Activated T-cell treated with anti-CD3 and anti-CD28 coated beads for 24 hours (primary cell): ENCODE measurements at places on chromosomes 1 and 21.

DNA sequence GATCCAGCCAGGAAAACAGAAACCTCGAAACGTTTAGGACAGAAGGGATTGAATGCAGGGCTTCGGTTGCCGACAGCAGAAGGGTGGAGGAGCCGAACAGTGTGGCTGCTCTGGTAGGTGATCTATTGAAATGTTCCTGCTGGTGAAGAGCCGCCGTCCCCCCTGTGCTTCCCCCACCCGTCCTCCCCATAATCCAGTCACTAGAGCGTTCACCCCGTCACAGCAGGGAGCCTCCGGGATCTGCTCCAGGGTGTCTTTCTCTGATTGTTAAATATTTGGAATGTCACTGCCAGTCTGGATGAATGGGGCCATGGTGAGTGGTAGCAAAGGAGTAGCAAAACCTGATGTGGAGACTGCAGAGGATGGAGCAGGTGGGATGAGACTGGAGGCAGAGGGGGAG is 255.1 kb upstream of the CSF3R start:
- no peak for DNase-seq

DNA sequence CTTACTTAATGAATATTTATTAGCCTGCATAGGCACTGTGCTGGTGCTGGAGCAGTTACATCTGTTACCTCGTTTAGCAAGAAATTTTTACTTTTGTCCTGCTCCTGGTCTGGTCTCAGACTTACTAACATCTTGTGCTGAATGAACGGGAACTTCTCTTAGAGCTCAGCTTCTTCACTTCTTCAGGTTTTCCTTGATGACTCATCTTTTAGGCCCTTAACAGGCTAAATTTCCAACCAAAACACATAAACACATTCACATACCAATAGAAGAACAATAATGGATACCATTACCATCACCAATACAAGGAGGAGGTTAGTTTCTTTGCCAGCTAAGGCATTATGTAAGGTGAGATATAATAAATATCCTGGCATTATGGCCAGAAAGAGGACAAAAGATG is 68.9 kb downstream of the IFI44 start:
- no peak for DNase-seq

DNA sequence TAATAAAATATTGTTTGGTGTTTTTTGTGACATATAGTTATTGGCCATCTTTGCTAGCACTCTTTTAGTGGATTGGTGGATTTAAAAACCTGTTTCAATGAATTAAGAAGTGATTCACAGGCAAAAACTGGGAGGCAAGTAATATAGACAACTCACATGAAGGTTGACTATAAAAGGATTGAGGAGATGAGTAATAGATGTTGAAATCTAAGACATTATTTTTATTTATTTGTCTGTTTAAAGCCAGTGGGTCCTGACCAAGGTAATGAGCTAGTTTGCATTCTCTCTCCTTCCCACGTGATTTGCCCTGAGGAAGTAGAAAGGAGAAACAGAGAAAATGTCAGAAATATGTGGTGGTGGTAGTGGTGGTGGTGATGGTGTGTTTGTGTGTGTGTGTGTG is 351.5 kb upstream of the ZP4 start:
- DNase-seq: no peak

DNA sequence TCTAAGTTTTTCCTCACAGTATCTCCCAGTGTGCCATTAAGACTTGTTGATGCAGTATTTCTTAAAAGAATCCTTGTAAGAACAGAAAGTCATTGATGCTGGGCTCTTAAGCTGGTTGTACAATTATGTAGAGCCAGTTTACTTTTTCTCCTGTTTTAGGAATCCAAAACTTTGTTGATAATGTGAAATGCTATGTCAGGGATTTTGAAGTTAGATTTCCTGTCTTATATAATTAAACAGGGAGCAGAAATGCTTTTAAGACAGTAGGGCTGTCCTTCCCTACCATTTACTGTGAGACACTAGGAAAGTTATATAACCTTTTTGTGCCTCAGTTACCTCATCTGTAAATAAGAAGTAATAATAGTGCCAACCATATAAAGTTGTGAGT is 26.0 kb downstream of the CCDC18 start:
- DNase-seq: no peak

DNA sequence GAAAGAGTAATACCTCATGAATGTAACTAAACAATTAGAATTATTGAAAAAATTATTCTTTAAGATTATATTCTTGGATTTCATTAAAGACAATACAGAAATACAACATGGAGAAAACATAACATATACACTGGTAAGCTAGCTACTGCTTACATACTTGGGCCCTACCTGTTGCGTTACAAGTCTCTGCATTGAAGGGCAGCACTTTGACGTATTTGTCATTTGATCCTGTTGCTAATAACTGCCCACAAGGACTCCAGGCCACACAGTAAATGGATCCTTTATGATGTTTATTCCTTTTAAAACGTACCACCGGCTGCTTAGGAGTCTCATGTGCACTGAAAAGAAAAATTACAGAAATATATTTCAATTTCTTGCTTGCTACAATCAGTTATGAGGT is 19.8 kb upstream of the CLCC1 start:
- no peak for DNase-seq

DNA sequence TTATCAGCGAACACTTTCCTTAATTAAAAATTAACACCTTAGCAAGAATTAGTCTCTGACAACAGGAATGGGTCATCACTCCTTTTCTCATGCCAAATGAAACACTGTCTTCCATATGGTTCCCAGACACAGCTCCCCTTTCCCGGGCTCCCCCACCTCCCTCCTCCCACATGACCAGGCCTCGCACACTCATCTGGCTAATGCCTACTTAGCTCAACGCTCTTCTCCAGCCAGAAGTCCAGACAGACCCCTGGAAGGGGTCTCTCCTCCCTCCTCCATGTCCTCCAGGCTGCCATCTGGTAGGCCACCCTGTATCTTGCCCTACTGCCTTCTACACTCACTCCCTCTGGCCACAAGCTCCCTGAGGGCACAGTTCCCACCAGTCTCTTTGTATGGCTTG is 39.9 kb downstream of the KCNC4 start:
- DNase-seq: no peak

- DNase-seq: no peak
Observed at GRCh38 chr1:46244656-46245371, 2.7 kb upstream of the RAD54L start.

- DNase-seq: no peak
Observed at GRCh38 chr1:202023001-202023433, 12.6 kb downstream of the ELF3 start.

GRCh38 chr1:15178571-15179484 is 25.3 kb downstream of the TMEM51 start:
- no peak for DNase-seq

DNA sequence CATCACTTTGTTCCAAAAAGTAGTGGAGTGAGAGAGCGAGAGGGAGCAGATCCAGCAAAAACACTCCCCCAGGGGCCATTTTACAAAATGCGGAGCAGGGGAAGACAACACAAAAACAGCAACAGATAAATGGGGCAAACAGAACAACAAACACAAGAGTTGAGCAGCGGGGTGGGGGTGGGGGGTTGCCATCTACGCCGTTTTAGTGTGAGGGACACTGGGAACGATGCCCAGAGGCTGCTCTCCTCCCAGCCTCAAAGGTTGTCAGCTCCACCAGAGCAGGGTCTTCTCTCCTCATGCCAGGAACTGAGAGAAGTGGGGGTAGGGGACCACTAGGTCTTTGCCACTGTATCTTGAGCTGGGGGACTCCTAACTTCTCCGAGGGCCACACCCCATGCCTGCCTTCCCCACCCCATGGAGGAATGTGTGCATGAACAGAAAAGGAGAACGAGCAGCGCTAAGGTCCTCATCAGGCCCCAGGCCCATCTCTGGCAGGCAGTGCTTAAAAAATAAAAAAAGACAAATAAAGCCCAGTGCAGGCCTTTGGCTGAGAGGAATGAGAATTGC is 1.3 kb upstream of the PBXIP1 start:
- DNase-seq: no peak

DNA sequence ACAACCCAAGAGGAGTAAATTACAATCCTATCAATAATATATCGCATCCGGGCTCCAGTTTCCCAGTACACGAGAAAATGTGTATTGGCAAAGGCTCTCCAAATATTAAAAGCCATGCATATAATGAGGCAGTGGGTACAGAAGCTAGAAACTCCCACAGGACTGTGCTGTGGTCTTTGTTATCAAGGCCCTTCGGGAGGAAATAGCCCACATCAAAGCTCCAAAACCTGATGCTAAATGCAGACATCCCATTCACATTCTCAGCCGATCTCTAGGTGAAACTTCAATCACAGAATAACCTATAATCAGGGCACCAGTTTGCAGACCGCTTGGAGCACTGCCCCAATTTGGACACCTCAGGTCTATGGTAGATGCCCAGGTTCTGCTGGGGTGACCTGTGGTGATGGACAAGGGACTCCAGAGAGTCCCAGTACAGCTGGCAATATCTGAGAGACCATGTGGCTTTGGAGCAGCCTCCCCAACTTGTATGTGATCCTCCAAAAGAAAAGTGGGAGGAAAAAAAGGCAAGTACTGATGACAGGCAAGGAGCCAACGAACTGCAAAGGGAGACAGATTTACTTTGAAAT is 148.8 kb upstream of the CAMK1G start:
- no peak for DNase-seq

GRCh38 chr1:183777328-183777727 is 27.6 kb upstream of the RGL1 start:
- DNase-seq: no peak

- peak; percentile 66 for DNase-seq
Observed at GRCh38 chr1:36099681-36100341, 11.1 kb downstream of the ADPRS start.

DNA sequence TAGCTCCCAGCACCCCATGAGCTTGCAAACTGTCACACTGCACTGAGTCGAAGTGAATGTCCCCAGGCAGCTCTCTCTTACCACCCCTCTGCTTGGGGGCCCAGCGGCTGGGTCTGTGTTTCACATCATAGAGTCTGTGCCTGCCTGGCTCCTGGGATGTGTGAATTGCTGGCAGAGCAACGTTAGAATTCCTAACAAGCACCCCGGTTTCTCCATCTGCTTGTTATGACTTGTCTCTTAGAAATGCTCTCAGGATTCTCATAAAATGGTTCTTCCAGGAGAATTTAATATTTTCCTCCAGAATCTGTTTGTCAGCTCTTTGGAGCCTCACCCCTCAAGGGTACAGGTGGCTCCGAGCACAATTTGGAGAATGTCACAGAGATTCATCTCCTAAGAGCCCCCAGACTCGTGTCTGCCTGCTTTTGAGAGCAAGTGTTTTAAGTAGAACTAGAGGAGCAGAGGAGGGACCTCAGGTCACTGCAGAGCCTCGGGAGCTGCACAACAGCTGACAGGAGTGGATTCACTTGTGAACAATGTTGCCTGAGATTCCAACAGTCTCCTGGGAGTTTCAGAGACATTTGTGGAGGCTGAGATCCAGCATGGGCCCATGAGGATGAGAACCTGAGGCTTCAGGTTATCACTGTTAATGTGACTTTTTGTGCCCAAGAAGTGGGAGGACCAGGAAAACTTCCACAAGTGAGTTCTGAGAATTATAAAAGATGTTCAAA is 131.5 kb downstream of the KCNJ6 start:
- DNase-seq: no peak

DNA sequence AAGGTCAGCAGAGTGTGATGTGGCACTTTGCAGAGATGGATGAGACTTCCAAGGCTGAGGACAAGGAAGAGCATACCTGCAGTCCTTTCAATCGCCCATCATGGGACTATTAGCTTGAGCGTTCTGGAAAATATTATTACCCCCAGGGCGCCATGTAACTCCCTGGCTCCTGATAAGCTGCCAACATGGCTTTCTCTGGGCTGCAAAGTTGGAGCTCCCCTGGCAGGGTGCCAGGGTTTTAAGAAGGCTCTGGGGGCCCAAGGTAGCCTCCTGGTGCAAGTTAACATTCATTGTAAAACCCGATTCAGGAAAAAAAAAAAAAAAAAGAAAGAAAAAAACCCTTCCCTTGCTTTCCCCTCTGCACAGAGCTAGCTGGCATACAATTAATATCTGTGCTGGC is 196.7 kb downstream of the PBX1 start:
- no peak for DNase-seq

DNA sequence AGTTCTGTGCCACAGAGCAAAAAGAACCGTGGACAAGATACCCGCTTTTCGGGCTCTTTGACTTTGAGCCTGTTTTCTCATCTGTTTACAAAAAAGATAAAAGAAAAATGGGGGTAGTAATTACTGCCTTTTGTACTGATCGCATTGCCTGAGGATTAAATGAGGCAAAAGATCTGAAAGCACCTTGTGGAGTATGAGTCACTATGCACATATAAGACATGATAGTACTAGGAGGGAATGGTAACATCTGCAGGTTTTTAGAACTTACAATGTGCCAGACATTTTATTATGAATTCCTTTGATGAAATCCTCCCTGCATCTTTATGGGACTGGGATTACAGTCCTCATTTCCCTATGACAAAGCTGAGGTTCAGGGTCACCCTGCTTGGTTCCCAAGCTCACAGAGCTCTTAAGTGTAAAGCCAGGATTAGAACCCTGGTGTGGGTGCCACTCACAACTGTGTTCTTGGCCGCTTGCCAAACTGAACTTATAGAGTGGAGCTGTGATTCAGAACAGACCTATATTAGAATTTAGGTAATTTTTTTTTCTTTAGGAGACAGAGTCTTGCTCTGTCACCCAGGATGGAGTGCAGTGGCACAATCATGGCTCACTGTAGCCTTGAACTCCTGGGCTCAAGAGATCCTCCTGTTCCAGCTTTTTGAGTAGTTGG is 1.8 kb downstream of the DISC1 start:
- peak; percentile 54 for DNase-seq

DNA sequence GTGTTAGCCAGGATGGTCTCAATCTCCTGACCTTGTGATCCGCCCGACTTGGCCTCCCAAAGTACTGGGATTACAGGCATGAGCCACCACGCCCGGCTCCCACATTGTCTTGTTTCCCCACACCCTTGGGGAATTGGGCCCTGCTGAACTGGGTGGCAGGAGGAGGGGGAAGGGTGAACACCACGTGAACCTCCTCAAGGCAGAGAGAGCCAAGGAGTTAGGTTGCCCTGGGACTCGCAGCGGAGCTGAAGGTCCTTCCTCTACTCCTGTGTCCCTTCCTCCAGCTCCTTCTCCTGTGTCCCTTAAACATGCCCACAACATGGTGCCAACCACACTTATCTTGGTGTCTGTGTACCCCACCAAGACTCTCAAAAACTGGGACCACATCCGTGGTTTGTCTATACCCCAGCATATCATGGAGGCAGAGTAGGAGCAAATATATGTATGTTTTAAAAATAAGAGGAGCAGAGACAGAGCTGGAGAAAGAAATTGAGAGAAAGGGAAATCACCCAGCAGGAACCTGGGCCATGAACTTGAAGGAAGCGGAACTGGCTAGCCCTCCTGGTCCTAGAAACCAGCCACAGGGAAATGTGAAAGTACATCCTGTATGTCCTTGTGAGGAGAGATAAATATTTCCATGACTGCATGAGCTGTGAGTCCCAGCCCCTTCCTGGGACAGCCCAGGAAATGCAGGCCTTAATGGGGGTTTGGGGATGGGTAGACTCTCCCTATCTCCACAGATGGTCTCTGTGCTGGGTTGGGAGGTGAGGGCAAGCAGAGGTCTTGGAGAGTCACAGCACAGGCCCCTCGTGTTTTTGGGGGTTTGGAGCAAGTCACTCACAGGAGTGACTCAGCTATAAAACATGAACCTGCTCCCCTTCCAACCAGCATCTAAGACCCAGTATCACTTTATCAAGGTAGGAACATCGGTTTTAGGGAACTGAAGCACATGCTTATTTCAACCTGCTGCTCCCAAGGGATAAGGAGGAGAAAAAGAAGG is 9.4 kb upstream of the TAL1 start:
- DNase-seq: no peak
